ENCODE measurements at places on chromosomes 13 and 19.

DNA sequence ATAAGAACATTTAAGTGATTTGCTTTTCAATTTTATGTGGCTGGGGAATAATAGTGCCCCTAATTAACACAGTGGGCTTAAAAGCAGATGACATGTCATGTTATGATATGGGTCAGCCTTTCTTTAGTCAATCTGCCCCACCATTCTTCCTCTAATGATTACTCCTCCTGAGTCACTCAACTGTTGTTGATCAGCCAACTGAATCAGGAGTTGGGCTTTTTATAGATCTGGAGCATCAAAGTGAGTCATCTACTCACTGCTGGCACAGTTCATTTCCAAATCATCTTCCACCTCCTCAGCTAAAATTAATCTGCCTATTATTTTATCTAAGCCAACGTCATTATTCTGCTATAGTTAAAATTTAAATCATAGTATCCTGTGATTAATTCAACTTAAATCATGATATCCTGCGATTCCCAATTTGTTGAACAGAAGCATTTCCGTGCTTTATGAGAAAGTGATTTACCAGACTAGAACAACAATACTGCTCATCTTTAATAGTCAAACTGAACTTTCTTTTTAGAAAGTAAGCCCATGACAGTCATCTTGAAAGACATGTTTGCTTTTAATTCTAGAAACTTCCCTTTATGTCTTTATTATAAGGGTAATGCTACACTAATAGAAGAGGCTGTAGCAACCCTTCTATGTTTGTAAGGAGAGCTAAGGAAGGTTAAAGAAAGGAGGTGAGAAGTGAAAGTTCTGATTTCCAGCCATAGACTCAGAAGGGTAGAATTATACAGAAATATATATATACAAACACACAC, 551.4 kb downstream of the TBC1D4 start:
- no peak for DNase-seq

GRCh38 chr19:3365093-3365835, 1.1 kb upstream of the NFIC start:
- DNase-seq = no peak

GRCh38 chr13:97058391-97058790, 64.1 kb upstream of the OXGR1 start:
- no peak for DNase-seq

- DNase-seq = no peak
Observed at GRCh38 chr19:20388706-20389225, 176.8 kb downstream of the ZNF737 start.

DNA sequence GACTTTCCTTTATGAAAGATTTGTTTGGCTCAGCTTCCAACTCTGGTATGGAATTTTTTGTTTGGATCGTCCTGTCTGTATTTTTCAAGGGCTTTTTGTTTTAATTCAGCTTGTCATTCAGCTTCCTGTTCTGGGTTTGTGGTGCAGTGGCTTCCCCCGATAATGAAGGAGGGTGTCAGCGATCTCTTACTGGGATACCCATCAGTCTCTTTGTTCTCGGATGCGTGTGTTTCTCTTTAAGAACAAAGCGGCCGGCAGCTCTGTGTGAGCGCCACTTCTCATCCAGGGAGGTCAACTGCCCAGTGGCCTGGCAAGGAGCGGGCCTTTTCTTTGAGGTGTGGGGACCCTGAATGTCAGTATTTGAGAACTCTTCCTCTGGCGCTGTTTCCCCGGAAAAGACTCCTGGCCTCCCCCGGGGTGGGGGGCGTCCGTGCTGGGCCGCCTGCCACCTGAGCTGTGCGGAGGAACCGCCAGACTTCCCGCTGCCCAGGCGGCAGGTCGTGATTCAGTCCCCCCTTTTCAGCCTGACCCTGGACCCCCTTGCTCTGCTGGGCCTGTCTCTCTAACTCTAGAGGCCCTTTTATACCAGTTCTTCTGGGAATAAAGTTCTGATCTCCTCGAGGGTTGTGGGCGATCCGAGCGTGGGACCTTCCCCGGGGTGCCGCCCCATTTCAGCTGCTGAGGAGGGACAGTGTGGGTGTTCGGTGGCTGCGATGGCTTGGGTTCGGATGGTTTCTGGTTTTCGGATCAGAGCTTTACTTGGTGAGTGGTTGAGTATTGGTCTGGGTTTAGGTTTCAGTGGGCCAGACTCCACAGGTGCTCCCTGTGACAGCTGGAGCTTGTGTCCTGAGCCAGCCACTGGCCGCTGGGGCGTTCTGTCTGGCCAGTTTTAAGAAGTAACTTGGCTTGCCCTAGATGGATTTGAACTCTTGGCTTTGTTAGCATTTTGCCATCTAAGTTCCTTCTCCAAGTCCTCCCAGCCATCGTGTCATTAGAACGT, 3.4 kb downstream of the SF3A2 start:
- DNase-seq = peak; percentile 65

Data from CD4-positive, alpha-beta T cell treated with Interleukin-12 subunit alpha and Interleukin-12 subunit beta, for 1 hour (primary cell).